B cell (primary cell): ENCODE measurements at places on chromosomes 6 and 20.

DNA sequence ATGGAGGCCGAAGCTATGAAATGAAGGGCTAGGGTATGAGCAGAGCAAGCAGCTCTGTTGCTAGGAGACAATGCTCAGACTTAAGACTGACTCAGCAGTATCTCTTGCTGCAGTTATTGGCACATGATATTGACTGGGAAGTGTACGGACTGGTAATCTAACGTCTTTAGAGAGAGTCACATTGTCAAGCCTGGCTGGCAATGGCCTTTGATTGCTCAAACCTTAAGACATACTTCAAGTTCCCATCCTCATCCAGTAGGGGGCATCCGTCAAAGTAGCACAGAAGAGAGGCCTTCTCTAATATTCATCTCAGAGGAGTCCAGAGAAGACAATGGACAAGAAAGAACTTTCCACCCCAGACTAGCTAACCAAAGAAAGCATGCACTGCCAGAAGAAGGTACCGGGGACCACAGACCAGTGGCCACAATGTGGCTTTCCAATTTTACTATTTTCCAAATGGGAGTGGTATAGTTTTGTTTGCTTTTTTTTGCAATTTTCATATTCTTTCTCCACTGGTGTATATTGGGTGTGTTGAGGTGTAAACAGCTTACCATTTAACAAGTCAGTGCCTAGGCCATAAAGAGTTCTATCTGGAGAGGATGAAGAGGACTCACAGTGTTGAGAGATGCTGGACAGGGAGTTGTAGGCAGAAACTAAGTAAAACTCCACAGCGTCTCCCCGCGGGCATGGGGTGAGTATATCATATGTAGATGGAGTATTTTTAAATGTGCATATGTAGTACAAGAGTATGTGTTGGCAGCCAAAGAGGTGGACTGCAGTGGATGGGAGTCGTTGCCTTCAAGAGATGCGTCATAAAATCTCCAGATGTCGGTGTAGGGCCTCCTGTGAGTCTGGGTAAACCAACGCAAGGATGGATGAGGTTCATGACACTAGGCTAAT lies 36.7 kb downstream of the LRFN2 start:
- DNase-seq = peak; percentile 27

DNA sequence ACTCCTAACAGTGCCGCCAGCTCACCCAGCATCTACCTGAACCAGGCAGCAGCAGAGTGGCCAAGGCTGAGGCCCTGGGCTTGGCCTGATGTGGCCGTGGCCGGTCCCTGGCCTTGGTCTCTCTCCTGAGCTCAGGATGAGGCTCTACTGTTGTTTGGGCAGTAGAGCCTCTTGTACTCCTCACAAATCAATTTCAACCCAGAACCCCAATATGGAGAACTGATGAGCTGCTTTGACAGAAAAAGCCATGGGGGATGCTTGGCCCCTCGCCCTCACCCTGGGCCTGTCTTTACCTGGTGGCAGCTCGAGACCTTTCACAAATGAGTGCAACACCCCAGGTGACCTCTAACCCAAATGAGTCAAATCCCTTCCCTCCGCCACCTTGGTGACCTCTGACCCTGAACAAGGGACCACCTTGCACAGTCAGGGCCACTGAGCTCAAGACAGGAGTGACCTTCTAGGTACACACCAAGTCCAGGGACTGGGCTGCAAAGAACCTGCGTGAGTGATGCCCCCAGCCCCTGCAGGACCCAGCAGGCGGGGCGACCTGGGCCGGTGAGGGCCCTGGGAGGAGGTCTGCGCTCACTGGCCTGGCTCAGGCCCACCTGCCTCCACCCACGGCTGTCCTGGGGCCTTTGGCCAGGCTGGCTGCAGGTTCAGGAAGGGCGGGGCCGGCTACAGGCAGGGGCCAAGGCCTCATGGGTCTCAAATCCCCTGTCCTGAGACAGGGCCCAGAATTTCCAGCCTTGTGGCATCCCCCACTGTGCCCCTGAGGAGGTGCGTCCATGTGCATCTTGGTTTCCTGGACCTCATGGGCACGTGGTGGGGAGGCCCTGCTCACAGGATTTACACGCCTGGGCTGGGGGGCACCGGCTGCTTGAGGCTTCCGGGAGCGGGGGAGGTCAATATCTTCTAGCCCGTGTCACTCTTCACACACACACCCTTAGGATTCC lies 30.2 kb downstream of the PSMG4 start:
- DNase-seq = no peak

DNA sequence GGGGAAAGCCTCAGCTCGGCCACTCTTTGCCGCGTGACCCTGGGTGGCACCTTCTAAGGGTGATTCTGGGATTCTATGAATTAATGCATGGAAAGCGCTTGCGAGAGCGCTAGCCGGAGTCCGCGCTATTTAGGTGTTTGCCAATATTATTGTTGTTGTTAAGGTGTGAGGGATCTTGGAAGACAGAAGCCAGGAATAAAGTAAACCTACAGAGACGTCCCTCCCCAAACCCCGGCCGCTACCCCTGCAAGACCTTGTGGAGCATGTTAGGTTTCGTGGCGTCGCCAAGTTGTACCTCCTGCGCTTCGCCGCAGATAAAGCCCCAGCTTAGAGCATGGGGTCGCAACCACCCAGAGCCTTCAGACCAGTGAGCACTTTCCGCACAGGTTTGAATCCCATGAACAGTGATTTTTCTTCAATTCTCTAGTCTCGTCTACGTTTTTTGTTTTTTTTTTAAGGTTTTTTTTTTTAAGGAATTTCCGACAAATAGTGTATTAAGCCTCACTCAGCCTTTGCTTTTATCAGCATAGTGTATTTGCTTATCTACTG lies 16.9 kb upstream of the ZSCAN9 start:
- peak; percentile 30 for DNase-seq

- DNase-seq = no peak
Measured at GRCh38 chr20:1296117-1296610, 30.1 kb downstream of the SNPH start.

DNA sequence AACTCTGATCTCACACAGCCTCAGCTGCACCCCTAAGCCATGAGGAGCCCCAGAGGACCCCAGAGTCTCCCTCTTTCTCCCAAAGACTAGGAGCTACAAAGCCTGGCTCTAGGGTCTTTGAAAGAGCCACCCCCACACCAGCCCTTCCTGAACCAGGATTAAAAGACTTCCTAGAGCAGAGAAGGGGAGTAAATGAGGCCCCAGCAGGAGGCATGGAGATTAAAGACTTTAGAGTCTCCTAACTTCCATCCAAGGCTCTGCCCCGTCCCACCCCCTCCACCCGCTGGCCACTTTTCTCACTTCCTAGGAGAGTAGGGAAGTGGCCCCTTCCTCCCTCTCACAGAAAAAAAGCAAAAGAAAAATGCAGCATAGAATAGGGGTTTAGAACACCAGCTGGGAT lies 1.7 kb downstream of the PREX1 start:
- no peak for DNase-seq

DNA sequence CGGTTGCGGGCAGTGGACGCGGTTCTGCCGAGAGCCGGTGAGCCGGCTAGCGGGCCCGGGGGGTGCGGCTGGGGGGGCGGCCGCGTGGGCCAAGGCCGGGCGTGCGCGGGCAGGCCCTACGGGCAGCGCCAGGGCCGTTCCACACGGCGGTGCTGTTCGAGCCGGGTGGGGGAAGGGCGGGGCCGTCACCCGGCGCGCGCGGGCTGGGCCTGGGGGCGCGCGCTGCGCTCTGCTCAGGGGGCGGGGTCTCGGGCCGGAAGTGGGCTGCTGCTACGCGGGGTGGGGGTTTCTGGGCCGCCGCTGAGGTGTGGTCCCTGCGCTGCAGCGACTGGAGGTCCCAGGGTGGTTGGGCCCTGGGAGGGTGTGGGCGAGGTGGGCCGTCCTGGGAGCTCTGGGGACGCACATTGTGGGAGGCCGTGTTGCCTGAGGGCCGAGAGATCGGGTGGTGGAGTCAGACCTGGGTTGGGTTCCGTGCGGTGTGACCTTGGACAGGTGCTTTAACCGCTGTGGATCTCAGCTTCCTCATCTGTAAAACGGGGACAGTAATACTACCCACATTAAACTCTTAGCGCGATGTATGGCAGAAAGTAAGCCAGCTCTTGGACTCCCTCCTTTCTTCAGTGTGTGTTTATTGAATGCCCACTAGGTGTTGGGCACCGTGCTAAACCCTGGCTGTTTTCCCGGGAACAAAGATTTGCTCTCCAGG lies 391 bp downstream of the MAPRE1 start:
- DNase-seq = peak; percentile 93

DNA sequence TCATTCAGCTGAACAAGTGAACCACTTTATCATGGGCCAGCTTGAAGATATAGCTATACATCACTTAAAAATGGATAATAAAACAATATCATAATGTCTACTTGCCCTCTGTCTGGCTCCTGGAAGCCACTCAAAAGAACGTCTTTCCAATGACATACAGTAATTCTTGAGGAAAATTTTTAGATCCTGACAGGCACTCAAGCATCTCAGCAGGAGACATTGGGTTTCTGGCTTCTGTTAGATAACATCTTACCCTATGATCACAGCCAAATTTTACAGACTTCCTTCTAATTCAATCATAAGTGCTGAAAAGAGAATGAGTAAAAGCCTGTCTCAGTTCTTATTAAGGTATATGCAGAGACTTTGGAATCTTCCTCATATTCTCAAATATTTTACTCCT lies 330 bp downstream of the CGA start:
- DNase-seq = no peak

GRCh38 chr6:111201764-111202163 lies 114.5 kb downstream of the SLC16A10 start:
- DNase-seq = no peak

GRCh38 chr20:63687419-63688178 lies 8.9 kb upstream of the TNFRSF6B start:
- DNase-seq = no peak

DNA sequence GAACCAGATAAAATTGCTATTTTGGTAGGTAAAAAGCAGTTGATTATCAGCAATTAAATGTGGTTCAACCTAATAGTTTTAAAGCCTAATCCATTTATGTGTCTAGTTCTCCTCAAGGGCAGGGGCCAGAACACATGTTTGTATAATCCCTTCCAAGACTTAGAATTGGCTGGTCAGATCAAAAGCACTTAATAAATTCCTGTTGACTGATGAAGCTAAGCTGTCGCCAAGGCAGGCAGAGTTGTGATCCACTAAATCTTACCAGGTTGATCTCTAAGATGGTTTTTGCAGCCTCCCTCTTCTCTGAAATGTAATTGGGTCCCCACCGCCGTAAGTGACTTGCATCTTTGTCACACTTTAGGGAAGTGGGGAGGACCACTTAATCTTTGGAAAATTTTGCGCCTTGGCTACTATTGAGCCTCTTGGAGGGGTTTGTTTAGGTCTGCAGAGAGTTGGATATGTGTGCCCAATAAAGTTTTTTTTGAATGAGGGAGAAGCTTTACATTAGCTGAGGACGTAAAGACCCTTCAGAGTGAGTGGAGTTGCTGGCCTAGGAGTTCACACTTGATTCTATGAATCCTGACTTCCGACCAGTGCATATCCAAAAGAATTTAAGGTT lies 65.9 kb downstream of the PHF20 start:
- DNase-seq = no peak
